ENCODE measurements at places on chromosomes 4 and X.
A peak's percentile ranks its signal among the peaks of the same experiment; 100 is the strongest.

- DNase-seq, result no peak
Measured at GRCh38 chrX:43562372-43562771, 93.7 kb upstream of the MAOA start.

DNA sequence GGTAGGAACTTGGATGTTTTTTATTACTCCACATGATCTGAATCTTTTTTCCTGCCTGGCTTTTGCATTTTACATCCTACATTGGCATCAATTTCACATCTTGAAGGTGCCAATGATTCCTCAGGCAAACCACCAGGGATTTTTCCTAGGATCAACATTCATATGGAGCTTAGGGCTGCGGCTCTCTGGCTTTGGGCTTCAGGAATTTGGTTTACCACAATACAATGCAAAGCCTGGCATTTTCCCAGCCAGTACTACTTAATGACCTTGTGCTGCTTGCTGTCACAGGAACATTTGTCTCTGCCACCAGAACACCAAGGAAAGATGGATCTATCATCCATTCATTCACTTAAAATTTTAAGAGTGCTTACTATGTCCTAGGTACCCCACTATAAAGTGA, 180.7 kb downstream of the PDGFC start:
- DNase-seq, result no peak

DNA sequence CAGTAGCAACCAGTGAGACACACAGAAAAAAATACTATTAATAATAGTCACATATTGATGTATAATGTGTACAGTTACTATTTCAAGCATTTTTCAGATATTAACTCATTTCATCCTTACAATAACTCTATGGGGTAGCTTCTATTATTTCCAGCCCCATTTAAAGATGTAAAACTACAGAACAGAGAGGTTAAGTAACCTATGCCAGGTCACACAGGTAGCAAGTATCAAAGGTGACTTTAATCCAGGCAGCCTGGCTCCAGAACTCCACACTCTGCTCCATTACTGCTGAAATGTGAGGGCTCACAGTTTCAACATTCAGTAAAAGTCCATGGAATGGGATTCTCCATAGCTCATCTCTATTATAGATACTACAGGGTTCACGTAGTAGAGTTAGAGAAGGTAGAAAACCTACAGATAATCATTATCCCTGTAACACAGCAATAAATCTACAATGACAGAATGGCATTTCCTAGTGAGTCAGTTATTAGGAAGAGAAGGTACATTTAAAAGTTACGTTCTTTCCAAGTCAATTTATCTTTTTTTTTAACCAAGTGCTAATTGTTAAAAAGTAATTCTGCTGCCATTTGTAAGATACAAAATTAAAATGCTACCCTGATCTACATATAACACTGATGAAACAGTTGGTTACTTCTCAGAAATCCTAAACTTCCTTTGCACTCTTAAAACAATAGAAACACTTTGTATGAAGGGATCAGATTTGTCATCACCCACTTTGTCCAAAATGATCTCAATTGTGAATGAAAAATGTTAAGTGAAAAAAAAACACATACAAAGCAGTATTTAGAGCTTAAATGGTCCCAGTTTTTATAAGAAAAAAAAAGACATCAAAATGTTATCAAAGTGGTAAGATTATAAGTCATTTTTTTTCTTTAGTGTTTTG, 18.7 kb downstream of the RELL1 start:
- DNase-seq, result no peak

DNA sequence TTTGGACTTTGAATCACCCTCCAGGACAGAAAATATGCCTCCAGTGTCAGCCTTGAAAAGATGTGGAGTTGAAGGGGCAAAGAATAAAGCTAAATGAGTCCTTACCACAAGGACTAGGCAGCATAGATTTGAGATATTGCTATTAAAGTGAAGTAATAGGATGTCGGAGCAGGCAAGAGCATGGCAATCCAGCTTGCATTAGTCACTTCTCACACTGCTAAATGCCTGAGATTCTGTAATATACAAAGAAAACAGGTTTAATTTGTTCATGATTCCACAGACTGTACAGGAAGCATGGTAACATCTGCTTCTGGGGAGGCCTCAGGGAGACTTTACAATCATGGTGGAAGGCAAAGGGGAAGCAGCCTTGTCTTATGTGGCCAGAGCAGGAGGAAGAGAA, 109.8 kb upstream of the PCDH7 start:
- DNase-seq, result no peak

GRCh38 chr4:123350191-123350544, 46.4 kb upstream of the SPRY1 start:
- peak; percentile 36 for DNase-seq

GRCh38 chr4:71498625-71499024, 159.8 kb downstream of the SLC4A4 start:
- DNase-seq, result no peak

DNA sequence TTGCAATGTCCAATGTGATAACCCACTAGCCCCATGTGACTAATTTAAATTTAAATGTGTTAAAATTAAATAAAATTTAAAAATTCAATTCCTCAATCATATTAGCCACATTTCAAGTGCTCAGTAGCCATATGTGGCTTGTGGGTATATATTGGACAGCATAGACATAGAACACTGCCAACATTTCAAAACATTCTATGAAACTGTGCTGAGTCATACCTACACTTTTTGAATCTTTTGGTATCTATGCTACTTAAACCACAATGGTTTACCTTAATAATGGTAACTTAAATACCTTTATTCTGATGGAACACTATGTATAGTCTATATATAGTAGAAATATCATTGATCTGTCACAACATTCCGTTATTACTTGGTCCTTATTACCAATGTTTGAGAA, 223.4 kb upstream of the ATOH1 start:
- no peak for DNase-seq

DNA sequence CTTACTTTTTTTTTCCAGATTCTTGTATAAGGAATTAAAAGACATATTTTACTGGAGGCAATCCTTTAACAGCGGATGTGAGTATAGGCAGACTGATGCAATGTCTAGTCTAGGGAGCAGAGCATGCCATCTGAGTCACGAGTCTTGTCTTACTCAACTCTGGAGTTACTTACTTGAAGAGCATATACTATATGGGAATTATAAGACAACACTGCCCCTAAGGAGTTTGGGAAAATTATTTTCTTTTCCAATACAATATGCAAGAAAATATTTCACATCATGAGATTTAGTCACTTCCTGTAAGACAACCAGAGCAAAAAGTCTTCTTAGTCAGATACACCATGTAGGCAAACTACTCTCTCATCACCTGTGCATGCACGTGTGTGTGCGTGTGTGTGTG, 537.3 kb upstream of the FTHL17 start:
- no peak for DNase-seq

GRCh38 chr4:44804301-44804700, 77.9 kb upstream of the GNPDA2 start:
- DNase-seq, result no peak

DNA sequence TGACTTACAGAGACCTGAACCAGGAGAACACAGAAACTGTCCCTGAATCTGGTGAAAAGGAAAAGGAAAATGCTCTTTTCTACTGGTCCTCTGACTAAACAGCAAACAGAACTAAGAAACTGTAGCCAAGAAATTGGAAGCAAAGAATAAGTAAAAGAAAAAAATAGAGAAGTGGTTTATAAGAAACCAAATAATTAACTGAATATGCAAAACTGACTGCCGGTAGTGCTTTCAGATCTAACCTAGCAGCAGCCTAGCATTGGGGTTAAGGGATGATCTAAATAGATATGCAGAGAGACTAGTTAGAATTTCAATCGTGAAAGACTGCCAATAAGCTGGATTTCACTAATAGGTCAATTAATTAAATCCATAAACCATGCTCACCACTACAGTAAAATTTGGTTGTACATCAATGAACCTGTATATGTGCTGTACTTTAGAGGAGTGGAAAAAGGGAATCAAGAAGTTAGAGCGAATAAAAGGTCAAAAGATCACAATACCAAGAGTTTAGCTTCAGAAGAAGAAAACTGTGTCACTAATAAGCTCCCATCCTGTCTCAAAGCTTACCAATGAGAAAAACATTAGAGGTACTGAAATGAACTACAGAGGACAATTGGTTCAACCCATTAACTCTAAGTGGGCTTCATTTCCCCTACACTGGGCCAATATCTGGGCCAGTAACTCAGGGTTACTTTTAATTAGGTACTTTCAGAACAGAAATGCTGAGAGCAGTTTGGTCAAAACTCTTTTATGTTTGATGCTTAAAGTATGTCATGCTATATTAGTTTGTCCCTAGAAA, 53.6 kb downstream of the KLHL13 start:
- no peak for DNase-seq

DNA sequence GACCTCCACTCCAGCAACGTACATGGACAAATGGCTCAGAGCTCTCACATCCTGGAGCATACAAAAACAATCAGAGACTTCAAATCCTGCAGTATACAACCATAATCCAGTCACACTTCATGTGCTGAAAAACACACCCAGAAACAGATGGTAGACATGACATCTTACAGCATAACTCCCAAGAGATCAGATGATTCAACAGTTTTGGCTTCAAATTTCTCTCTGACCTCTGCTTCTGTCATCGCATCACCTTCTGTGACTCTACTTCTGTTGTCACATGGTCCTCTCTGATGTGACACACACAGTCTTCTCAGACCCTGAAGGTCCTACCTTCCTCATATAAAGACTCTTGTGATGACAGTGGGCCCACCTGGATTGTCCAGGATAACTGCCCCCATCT, 18.5 kb downstream of the SUV39H1 start:
- no peak for DNase-seq

DNA sequence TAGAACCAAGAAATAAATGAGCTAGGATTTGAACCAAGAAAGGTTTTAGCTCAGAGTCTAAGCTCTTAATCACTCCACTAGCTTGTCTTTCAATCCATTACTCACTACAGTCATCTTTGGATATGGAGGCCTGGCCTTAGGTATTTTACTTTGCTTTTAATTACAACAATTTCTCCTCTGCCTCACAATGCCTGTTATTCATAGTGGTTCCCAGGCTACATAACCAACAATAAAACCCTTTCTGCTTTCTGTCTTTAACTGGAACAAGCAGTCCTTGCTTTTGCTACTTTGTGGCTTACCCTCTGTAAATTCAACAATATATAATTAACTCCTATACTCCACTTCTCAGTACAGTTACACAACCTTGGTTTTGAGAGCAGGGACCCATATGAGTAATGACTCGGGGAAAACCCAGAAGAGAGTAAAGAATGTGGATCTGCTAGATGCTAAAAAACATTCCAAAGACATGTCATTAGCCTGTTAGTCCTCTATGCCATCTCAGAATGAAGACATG, 94.7 kb upstream of the NAP1L5 start:
- DNase-seq, result no peak

GRCh38 chr4:185293202-185293601, 83.8 kb downstream of the SNX25 start:
- no peak for DNase-seq

GRCh38 chr4:70488748-70489147, 16.8 kb downstream of the MUC7 start:
- DNase-seq, result no peak

GRCh38 chrX:29090811-29091210, 503.6 kb downstream of the IL1RAPL1 start:
- no peak for DNase-seq

DNA sequence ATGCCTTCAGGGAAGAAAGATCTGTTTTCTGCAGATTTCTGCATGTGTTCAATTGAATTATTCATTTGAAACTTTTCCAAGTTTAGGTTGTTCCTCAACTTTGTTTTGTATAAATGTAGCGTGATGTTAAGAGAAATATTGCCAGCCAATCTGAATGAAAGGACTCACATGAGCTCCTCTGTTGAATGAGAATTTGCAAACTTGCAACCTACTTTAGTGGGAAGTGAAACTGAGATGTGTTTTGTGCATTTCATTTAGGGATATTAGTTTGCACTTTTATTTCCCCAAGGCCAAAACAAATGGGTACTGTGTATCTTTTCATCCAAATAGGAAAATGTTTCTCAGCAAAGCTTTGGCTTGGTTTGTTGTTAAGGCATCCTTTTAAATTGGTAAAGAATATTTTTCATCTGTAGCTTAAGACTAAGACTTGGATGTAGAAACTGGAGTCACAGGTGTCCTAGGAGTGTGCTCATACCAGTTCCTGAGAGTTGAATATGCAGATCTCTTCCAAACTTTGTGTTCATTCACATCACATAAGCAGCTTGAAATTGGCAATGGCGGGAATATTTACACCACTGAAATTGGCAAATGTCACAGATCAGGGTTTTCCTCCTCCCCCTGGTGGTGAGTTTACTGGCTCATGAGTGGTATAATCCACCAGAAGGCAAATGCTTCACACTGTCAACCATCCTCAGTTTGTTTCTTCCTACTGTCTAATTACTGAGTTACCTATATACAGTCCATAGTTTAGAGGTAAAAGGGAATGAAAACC, 193.6 kb upstream of the BANK1 start:
- no peak for DNase-seq

- DNase-seq, result no peak
Measured at GRCh38 chr4:183968931-183969330, 63.8 kb downstream of the STOX2 start.

DNA sequence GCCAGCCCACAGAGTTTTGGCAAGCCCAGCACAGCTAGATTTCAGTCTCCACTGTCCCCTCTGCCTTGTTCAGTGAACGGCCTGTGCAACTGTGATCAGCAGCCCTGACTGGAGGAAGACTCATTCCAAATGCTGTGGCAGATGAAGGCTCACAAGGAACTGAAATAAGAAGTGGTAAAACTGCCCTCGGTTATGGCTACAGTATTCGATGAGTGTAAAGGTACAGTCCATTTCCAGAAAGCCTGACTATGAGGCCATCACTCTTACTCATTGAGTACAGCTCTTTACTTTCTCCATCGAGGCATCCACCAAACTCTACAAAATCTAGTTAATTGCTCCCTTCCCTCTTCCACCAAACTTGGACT, 69.1 kb downstream of the RHOH start:
- no peak for DNase-seq

- no peak for DNase-seq
Measured at GRCh38 chrX:136754651-136755050, 26.1 kb downstream of the ARHGEF6 start.

GRCh38 chrX:10474510-10474909, 145.9 kb downstream of the MID1 start:
- no peak for DNase-seq

- DNase-seq, result no peak
Measured at GRCh38 chrX:48616576-48616975, 19.3 kb downstream of the WDR13 start.

GRCh38 chr4:10608501-10609219, 75.9 kb downstream of the CLNK start:
- DNase-seq, result no peak
